ENCODE measurements at places on chromosomes 2 and 18.
A peak's percentile ranks its signal among the peaks of the same experiment; 100 is the strongest.

GRCh38 chr18:3645384-3646156 lies 195.6 kb downstream of the TGIF1 start:
- no peak for DNase-seq

- DNase-seq: no peak
These were observed 4.9 kb downstream of the TM4SF20 start for GRCh38 chr2:227374158-227374557.

GRCh38 chr18:904218-905090 lies at the start of gene ADCYAP1:
ADCYAP1 (plus strand) TSS chr18:904871; CDS start chr18:905387, 516 bp downstream.
- peak; percentile 45 for DNase-seq

- DNase-seq: no peak
These were observed 210.5 kb downstream of the OTX1 start for GRCh38 chr2:63261137-63261621.

- DNase-seq: no peak
These were observed 35.6 kb upstream of the NDUFV2 start for GRCh38 chr18:9066817-9067306.

- DNase-seq: no peak
These were observed 125.0 kb downstream of the XRCC5 start for GRCh38 chr2:216234106-216234505.

DNA sequence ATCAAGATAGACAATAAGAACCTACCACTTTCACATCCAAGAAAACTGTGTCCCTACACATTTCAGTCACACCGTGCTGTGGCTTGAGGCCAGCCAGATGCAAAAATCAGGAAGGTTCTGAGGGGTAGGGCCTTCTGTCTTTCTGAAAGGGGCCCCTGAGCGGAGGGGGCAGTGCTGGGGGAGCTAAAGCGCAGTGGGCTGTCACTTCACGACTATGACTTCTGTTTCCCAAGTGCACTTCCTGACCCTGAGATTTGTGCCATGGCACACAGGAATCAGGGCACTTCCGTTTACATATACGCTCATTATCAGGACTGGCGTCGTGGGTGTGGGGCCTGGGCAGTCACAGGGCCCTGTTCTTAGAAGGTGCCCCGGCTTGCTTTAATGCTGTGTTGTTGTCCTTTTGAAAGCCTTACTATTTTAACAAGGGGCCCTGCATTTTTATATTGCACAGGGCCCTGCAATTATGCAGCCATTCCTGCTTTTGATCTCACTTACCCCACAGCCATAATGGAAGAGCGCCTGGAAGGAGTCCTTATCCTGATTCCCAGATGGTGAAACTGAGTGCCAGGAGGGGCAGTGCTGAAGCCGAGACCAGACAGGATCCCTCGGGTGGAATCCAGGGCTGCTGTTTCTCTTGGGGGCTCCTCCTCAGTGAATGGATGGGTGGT lies 620 bp downstream of the NGEF start:
- DNase-seq: no peak

DNA sequence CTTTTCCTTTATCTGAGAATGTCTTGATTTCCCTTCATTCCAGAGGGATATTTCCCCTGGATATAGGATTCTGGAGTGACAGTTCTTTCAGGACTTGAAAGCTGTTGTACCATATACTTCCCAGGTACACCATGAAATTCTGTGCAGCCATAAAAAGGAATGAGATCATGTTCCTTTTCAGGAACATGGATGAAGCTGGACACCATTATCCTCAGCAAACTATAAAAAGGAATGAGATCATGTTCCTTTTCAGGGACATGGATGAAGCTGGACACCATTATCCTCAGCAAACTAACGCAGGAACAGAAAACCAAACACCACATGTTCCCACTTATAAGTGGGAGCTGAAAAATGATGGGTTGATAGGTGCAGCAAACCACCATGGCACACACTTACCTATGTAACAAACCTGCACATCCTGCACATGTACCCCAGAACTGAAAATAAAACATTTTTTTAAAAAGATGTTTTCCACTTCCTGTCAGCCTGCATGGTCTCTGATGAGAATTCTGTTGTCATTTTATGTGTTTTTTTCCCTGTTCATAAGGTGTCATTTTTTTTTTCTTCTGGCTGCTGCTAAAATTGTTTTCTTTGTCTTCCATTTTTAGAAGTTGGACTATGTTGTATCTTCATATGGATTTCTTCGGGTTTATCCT lies 133.3 kb downstream of the DNAH6 start:
- no peak for DNase-seq

- no peak for DNase-seq
These were observed 66.1 kb downstream of the CIB4 start for GRCh38 chr2:26574900-26575560.

DNA sequence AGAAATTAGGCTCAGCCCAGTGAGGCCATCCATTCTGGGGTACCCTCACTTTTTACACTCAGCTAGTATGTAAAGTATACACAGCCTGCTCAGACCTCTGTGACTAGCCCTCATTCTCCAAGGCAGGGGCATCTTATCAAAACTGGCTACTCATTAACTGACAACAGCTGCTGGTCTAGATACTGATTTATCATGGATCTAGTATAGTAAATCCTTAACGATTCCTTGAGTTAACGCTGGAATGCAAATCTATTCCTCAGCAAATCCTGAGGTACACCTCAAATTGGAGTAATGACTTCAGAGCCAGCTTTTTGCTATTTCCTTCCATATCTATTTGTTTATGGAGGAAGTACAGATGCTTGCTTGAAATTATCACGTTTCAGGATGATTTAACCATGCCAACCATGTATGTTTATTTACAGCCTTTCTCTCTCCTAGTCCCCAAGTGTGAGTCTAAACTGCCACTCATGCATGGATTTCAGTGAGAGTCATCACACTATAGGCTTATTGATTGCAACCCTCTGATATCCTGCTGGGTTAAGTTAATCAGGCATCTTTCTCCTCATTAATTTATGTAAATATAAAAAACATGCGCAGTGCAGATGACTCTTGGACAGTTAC lies 70.2 kb upstream of the DOK6 start:
- DNase-seq: no peak

GRCh38 chr18:63844254-63844653 lies 43.3 kb upstream of the SERPINB2 start:
- peak; percentile 3 for DNase-seq

GRCh38 chr2:97759727-97760407 lies 46.5 kb downstream of the ZAP70 start:
- DNase-seq: no peak

- no peak for DNase-seq
These were observed 515.0 kb downstream of the TMEM182 start for GRCh38 chr2:103276869-103277268.

DNA sequence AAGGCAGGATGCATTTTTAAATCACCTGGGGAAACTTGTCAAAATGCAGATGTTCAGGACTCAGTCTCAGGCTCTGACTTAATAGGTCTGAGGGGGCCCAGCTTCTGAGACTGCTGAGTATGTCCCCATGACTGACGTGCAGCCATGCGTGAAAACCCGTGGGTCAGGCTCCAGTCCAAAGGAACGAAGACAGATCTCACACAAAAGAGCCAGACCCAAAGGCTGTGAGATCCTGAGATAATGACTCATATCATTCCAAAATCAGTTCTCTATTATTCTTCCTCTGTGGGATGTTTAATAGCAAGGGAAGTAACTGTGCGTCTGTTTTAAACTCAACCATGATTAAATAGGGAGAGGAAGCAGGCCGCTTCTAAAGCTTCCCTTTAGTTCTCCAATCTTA lies 107.4 kb upstream of the ACAA2 start:
- no peak for DNase-seq

DNA sequence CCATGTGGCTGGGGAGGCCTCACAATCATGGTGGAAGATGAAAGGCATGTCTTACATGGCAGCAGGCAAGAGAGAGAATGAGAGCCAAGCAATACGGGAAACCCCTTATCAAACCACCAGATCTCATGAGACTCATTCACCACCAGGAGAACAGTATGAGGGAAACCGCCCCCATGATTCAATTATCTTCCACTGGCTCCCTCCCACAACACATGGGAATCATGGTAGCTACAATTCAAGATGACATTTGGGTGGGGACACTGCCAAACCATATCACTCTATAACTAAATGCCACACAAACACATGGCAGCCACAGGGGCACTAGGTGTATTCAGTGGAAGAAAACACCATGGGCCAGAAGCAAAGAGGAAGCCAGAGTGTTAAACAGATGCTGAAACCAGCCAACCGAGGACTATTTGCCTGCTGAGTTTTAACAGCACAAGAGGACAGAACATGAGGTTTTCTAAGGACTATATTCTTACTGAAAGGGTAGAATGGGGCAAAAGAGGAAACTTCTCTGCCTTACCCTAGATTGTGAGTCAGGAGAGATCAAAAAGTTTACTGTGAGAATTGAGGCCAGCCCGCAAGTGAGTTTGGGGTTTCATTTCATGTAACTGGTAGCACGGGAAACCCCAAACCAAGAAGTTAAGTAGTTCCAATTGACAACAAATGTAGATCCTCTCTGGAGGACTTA lies 49.2 kb downstream of the SIGLEC15 start:
- DNase-seq: no peak

DNA sequence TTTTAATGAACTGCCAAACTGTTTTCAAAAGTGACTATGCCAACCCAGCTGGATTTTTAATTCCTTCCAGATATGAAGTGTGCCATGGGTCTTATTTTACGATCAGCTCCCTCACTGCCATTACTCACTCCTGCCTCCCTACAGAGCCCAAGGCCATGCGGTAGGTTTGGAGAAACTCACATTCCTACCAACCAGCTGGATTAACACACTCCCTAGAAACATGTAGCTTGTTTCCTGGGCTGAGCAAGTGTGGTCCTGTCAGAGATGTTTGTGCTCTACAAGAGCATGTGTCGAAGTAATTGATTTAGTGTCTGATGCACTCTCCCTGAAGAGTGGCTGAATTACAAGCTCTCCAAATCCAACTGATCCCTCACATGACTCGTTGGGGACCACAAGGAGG lies 82.5 kb downstream of the SPP2 start:
- DNase-seq: no peak
